HCT116 (cell line): ENCODE measurements at places on chromosomes 5 and 9. TPM values are rescaled to one million over a fixed set of nuclear protein-coding genes. Genes with fewer than 3 reads are reported as not detected.

- no peak overlapping the region for H3K4me3 ChIP-seq
- H3K4me1 ChIP-seq: peaks cover 42% of the 10 kb centered on the region
- no peaks in the 10 kb centered on the region for H3K36me3 ChIP-seq
- DNase-seq: no peak
- H3K27me3 ChIP-seq: no peaks in the 10 kb centered on the region
These were observed 8.2 kb downstream of the DNM1 start for GRCh38 chr9:128211186-128211980.

GRCh38 chr9:76103531-76104315, 213.2 kb downstream of the PCSK5 start:
- no peak for DNase-seq
- no peaks in the 10 kb centered on the region for H3K27me3 ChIP-seq
- no peak overlapping the region for H3K4me3 ChIP-seq
- no peaks in the 10 kb centered on the region for H3K4me1 ChIP-seq
- no peaks in the 10 kb centered on the region for H3K36me3 ChIP-seq

The HSDL2 gene
- 33.9 TPM for total RNA-seq

The PCDHGA2 gene
- not detected for total RNA-seq

The SPATA31A3 gene
- total RNA-seq: not detected

The CCNI2 gene
- 1.4 TPM for total RNA-seq

- H3K36me3 ChIP-seq: no peaks in the 10 kb centered on the region
- H3K4me3 ChIP-seq: no peak overlapping the region
- DNase-seq: no peak
- peaks cover 10% of the 10 kb centered on the region; the same call in 1 of the 2 replicates for H3K4me1 ChIP-seq
- no peaks in the 10 kb centered on the region for H3K27me3 ChIP-seq
These were observed 27.9 kb upstream of the KLF9 start for GRCh38 chr9:70442328-70442848.

DNA sequence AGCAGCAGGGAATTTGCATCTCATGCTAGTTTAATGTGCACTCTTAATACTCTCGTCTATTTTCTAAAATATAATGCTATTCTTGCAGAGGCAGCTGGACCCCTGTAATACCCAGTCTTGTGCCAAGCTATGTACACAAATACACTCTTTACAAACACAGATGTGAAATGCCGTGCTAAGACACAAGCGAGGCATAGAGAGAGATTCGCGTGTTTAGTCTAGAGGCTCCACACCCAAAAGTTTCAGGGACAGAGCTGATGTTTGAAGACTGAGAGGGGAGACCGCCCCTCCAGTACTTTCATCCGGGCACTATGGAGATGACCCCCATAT, 1.2 kb downstream of the DPYSL3 start:
- peak overlapping the region; percentile 61 for H3K4me3 ChIP-seq
- H3K4me1 ChIP-seq: no peaks in the 10 kb centered on the region
- no peaks in the 10 kb centered on the region for H3K36me3 ChIP-seq
- H3K27ac ChIP-seq: no peak overlapping the region

GRCh38 chr9:93161786-93162562, 22.0 kb upstream of the WNK2 start:
- H3K36me3 ChIP-seq: no peaks in the 10 kb centered on the region
- H3K27me3 ChIP-seq: no peaks in the 10 kb centered on the region
- no peak overlapping the region for H3K4me3 ChIP-seq

The BHMT2 gene
- total RNA-seq: 0.20 TPM

GRCh38 chr5:124746916-124747790, 714 bp upstream of the ZNF608 start:
- H3K4me3 ChIP-seq: peak overlapping the region; percentile 65
- H3K27ac ChIP-seq: peak overlapping the region; percentile 66
- peak; percentile 80 for DNase-seq
- H3K4me1 ChIP-seq: peaks cover 59% of the 10 kb centered on the region

DNA sequence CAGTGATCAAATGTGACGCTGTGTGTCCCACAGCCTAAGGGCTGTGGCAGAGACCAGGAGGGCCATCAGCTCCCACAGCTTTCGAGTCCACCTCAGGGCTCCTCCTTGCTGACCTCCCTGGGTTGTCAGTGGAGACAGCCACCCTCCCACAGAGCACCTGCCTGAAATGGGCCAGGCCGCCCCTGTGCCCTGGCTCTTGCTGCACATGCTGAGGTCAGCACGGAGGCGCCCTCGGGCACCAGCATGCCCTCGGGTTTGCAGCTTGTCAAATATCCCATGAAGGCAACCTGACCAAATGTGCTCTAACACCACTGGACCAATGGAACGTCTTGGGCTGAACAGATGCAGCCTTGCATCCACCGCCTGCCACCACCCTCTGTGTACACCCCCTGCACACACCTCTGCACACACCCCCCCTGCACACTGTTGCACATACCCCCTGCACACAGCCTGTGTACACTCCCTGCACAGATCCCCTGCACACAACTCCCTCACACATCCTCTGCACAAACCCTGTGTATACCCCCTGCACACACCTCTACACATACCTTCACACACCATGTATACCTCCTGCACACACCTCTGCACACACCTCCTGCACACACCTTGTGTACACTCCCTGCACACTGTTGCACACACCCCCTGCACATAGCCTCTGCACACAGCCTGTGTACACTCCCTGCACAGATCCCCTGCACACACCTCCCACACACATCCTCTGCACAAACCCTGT, 2.0 kb upstream of the CEP72 start:
- no peaks in the 10 kb centered on the region for H3K27me3 ChIP-seq
- peaks cover 16% of the 10 kb centered on the region for H3K4me1 ChIP-seq
- no peak for DNase-seq
- no peak overlapping the region for H3K4me3 ChIP-seq

- peaks cover 19% of the 10 kb centered on the region; the same call in 1 of the 2 replicates for H3K4me1 ChIP-seq
- no peaks in the 10 kb centered on the region for H3K27me3 ChIP-seq
- no peaks in the 10 kb centered on the region for H3K36me3 ChIP-seq
- H3K27ac ChIP-seq: no peak overlapping the region
- no peak overlapping the region for H3K4me3 ChIP-seq
- no peak for DNase-seq
These were observed 65.9 kb downstream of the ARHGAP26 start for GRCh38 chr5:142836048-142836447.

- peaks cover 67% of the 10 kb centered on the region for H3K36me3 ChIP-seq
- H3K27ac ChIP-seq: peak overlapping the region; percentile 14; the same call in 1 of the 2 replicates
- H3K27me3 ChIP-seq: no peaks in the 10 kb centered on the region
- DNase-seq: no peak
- no peak overlapping the region for H3K4me3 ChIP-seq
These were observed 29.5 kb downstream of the MTAP start for GRCh38 chr9:21831841-21832509.

The PFN3 gene
- total RNA-seq: not detected

The CBY3 gene
- not detected for total RNA-seq
